ENCODE measurements at places on chromosomes 7 and 10. TPM values are rescaled to one million over a fixed set of nuclear protein-coding genes. Genes with fewer than 3 reads are reported as not detected.
A peak's percentile ranks its signal among the peaks of the same experiment; 100 is the strongest.

- no peak overlapping the region for H3K4me3 ChIP-seq
- no peaks in the 10 kb centered on the region for H3K27me3 ChIP-seq
- no peak for DNase-seq
- H3K36me3 ChIP-seq, result no peaks in the 10 kb centered on the region
- no peak overlapping the region for H3K27ac ChIP-seq
- no peaks in the 10 kb centered on the region for H3K4me1 ChIP-seq
Measured at GRCh38 chr7:54354436-54354835, 187.7 kb upstream of the VSTM2A start.

UBTD1 gene
- total RNA-seq, result 0.56 TPM

GRCh38 chr10:20737107-20737506 lies 160.0 kb downstream of the NEBL start:
- H3K36me3 ChIP-seq, result no peaks in the 10 kb centered on the region
- H3K27me3 ChIP-seq, result no peaks in the 10 kb centered on the region
- no peak overlapping the region for H3K4me3 ChIP-seq
- H3K27ac ChIP-seq, result no peak overlapping the region
- no peaks in the 10 kb centered on the region for H3K4me1 ChIP-seq

TAS2R4 gene
- 0.16 TPM for total RNA-seq

DLX6 gene
- total RNA-seq, result not detected

ANKRD2 gene
- total RNA-seq, result not detected

PRSS37 gene
- not detected for total RNA-seq

HOGA1 gene
- total RNA-seq, result not detected

GRCh38 chr10:62471711-62472110 lies 97.5 kb downstream of the ZNF365 start:
- no peaks in the 10 kb centered on the region for H3K36me3 ChIP-seq
- no peak overlapping the region for H3K27ac ChIP-seq
- H3K4me3 ChIP-seq, result no peak overlapping the region
- no peak for DNase-seq
- no peaks in the 10 kb centered on the region for H3K4me1 ChIP-seq

CNPY1 gene
- total RNA-seq, result not detected

DNA sequence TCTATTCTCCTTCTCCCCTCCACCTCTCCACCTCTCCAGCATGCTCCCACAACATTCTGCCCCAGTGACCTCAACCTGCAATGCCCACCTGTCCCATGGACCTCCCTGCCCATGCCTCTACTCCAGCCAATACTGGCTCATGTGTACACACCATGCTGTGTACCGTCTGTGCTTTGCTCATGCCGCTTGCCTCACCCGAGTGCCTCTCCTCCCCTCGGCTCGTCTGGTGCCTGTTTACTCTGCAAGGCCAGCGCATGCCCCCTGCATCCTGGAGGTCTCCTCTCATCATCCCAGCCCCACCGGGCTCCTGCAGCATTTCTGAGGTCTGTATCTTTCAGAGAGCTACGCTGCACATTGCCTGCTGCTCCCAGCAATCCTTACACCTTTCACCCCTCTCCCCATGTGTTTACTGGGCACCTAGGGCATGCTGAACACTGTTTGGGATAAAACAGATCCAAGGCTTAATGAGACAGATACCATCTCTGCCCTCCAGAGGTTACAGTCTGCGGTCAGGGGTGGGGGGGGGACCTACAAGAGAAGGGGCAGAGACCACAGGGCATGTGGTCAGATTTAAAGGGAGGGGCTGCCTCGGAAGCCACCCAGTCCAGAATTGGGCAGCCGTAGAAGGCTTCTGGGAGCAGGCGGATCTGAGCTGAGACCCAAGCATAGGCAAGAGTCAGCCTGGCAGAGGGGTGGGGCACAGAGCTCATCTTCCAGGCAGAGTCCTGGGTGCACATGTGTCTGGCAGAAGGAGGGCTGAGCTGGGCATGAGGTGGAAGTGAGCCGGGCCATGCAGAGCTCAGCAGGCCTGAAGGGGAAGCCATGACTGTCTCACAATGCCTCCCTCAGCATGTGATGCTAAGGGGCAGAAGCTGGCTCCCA lies 29.6 kb upstream of the PSAP start:
- no peaks in the 10 kb centered on the region for H3K36me3 ChIP-seq
- DNase-seq, result no peak
- no peak overlapping the region for H3K27ac ChIP-seq
- no peak overlapping the region for H3K4me3 ChIP-seq
- H3K27me3 ChIP-seq, result no peaks in the 10 kb centered on the region

DNA sequence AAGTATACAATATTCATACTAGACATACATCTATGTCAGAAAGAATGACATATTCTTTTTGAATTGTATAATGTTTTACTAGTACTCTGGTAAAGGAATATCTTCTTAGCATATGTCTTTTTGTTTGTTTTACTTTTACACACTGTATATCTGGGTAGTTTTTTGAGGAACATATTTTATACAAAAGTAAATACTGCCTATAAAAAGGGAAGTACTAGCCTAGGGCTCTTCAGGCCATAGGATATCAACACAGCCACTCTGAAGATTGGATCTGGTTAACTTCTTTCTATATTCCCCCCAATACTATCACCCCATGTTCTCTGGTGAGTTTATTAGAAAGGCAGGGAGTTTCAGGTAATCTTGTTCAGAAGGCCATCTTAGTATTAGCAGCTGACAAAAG lies 134.6 kb downstream of the ZNF438 start:
- no peaks in the 10 kb centered on the region for H3K4me1 ChIP-seq
- H3K36me3 ChIP-seq, result no peaks in the 10 kb centered on the region
- no peak overlapping the region for H3K4me3 ChIP-seq
- H3K27ac ChIP-seq, result no peak overlapping the region

DNA sequence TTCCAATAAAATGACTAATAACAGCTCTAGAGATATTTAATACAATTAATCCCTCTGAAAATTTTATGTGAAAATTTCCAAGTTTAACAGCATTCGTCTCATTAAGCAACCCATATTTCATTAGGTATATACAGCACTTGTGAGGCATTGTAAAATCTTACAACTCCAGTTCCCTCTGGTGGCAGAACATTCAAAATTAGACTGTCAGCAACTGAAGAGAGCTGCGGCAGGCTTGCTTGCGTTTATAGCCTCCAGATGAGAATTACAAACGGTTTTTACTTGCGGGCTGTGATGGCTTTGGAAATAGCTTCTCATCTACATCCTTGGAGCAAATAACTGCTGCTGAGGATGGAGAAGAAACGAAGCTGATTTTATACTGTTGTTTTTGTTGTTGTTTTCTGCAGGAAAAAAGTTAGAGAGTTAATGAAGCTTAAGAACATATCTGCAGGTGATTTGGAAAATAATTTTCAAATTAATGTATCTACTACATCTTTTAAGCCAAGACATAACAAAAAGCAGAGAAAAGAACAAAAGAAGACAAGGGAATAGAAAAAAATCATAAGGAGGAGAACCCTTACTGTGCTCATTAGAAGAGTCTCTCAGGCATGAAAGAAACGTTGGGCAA lies 171.3 kb downstream of the MAGI2 start:
- no peaks in the 10 kb centered on the region for H3K27me3 ChIP-seq
- no peaks in the 10 kb centered on the region for H3K4me1 ChIP-seq
- H3K4me3 ChIP-seq, result no peak overlapping the region
- H3K27ac ChIP-seq, result no peak overlapping the region
- H3K36me3 ChIP-seq, result no peaks in the 10 kb centered on the region
- DNase-seq, result no peak

DNA sequence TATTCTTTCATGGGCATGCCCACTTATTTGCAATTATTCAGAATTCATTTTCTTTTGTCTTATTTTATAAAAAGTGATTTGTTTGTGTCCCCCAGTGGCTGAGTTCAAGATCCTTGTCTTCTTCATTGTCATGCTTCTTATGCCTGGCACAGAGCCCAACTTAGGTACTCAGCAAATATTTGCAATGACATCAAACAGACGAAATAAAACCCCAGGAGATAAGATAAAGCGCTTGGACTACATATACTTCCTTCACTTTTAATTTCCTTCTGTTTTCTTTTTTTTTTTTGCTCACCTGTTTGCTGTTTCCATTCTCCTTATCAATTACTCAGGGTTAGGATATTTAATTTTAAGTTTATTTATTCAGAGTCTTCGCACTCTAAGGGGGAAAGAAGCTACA lies 225.0 kb downstream of the SDHAF3 start:
- no peak for DNase-seq
- no peak overlapping the region for H3K4me3 ChIP-seq
- no peak overlapping the region for H3K27ac ChIP-seq
- H3K27me3 ChIP-seq, result no peaks in the 10 kb centered on the region
- H3K36me3 ChIP-seq, result no peaks in the 10 kb centered on the region

- H3K27me3 ChIP-seq, result no peaks in the 10 kb centered on the region
- H3K4me3 ChIP-seq, result no peak overlapping the region
- no peaks in the 10 kb centered on the region for H3K36me3 ChIP-seq
- no peak overlapping the region for H3K27ac ChIP-seq
- H3K4me1 ChIP-seq, result no peaks in the 10 kb centered on the region
- DNase-seq, result no peak
Measured at GRCh38 chr7:116028787-116029186, 1.8 kb downstream of the TFEC start.

DNA sequence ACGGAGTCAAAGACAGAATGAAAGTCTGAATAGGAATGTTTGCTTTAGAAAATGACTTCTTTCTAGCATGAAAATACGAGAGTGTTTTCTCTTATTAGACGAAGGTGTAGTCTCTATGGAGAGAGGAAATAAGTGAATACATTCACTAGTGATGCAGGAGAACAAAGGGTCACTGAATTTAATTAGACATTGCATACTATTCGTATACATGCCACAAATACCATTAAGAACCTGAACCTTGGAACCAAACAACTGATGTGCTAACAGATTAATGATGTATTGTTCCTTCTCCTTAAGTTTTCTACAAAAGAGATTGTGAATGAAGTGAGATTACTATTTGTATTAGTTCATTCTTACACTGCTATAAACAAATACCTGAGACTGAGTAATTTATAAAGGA lies 10.3 kb downstream of the THAP5 start:
- H3K27me3 ChIP-seq, result no peaks in the 10 kb centered on the region
- H3K4me3 ChIP-seq, result no peak overlapping the region
- H3K4me1 ChIP-seq, result no peaks in the 10 kb centered on the region
- H3K27ac ChIP-seq, result no peak overlapping the region
- peaks cover 3% of the 10 kb centered on the region for H3K36me3 ChIP-seq

- peak; percentile 42 for DNase-seq
- H3K4me1 ChIP-seq, result peaks cover 92% of the 10 kb centered on the region
- H3K27me3 ChIP-seq, result no peaks in the 10 kb centered on the region
- H3K4me3 ChIP-seq, result no peak overlapping the region
Measured at GRCh38 chr10:22651276-22651980, 63.0 kb downstream of the PIP4K2A start.

GRCh38 chr7:108618056-108618455 lies 48.4 kb downstream of the DNAJB9 start:
- DNase-seq, result no peak
- no peaks in the 10 kb centered on the region for H3K36me3 ChIP-seq
- no peaks in the 10 kb centered on the region for H3K4me1 ChIP-seq
- no peaks in the 10 kb centered on the region for H3K27me3 ChIP-seq

- H3K27ac ChIP-seq, result no peak overlapping the region
- no peaks in the 10 kb centered on the region for H3K27me3 ChIP-seq
- no peaks in the 10 kb centered on the region for H3K4me1 ChIP-seq
- DNase-seq, result no peak
Measured at GRCh38 chr7:148738737-148739535, 40.2 kb downstream of the CUL1 start.

- peaks cover 25% of the 10 kb centered on the region for H3K4me1 ChIP-seq
- no peak overlapping the region for H3K4me3 ChIP-seq
- H3K27ac ChIP-seq, result no peak overlapping the region
- H3K27me3 ChIP-seq, result no peaks in the 10 kb centered on the region
- DNase-seq, result no peak
Measured at GRCh38 chr10:110525349-110526260, 27.9 kb downstream of the DUSP5 start.

DNA sequence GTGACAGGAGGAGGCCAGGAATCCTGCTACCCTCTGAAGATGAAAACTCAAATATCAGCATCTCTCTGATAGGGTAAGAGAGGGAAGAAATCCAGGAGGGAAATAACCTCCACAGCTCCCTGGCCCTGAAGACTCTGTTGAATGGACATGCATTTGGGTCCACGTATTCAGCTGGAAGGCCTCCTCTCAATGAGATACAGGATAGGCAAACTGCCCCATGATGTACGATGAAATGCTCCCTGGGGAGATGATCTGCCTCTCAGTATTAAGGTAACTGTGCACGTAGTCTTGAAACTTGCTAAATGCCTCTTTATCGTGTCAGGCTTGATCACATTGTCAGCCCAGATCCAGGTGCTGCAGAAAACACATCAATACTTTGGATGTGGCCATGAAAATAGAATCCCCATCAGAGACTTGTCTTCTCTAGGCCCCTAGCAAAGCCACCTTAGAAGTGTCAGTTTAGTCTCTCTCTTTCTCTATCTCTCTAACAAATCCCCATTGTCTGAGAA lies 384.0 kb downstream of the KCNMA1 start:
- no peaks in the 10 kb centered on the region for H3K36me3 ChIP-seq
- no peak overlapping the region for H3K4me3 ChIP-seq
- no peak for DNase-seq
- H3K4me1 ChIP-seq, result no peaks in the 10 kb centered on the region

- H3K4me1 ChIP-seq, result no peaks in the 10 kb centered on the region
- no peaks in the 10 kb centered on the region for H3K36me3 ChIP-seq
- H3K27me3 ChIP-seq, result no peaks in the 10 kb centered on the region
- H3K4me3 ChIP-seq, result no peak overlapping the region
- no peak overlapping the region for H3K27ac ChIP-seq
- DNase-seq, result no peak
Measured at GRCh38 chr10:64275774-64276173, 754.6 kb downstream of the REEP3 start.

GRCh38 chr10:1293636-1294435 lies 237.7 kb downstream of the WDR37 start:
- H3K27ac ChIP-seq, result no peak overlapping the region
- no peak for DNase-seq
- no peak overlapping the region for H3K4me3 ChIP-seq
- no peaks in the 10 kb centered on the region for H3K36me3 ChIP-seq
- H3K27me3 ChIP-seq, result peaks cover 2% of the 10 kb centered on the region
- no peaks in the 10 kb centered on the region for H3K4me1 ChIP-seq

ATP5F1C gene
- 111 TPM for total RNA-seq

- DNase-seq, result peak; percentile 51
- H3K27me3 ChIP-seq, result peaks cover 13% of the 10 kb centered on the region
- H3K36me3 ChIP-seq, result no peaks in the 10 kb centered on the region
- H3K27ac ChIP-seq, result no peak overlapping the region
Measured at GRCh38 chr10:78407009-78407711, 373.5 kb downstream of the RPS24 start.

DNA sequence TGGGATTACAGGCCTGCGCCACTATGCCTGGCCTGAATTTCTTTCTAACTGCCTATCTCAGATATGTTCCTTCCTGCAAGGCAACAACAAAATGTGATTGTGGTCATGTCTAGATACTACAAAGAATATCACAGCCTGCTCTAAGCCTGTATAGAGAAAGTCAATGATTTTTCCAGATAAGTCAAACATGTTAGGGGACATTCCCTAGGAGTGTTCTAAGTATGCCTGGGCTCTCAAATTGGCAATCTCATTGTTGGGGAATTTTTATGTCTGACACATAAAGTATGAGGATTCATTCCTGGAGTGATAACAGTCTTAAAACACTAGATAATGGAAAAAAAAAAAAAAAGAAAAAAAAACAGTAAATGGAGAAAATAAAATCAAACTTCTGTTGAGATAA lies 406.1 kb downstream of the GATA3 start:
- DNase-seq, result no peak
- H3K4me3 ChIP-seq, result no peak overlapping the region
